NCI-H2107 (cell line): ENCODE measurements at places on chromosomes 1 and 21.

GRCh38 chr1:86914998-86915736 lies 732 bp downstream of the HS2ST1 start:
- DNase-seq: no peak

- no peak for DNase-seq
Measured at GRCh38 chr1:41613689-41614574, 129.4 kb upstream of the EDN2 start.

- no peak for DNase-seq
Measured at GRCh38 chr1:920010-920409, 3.7 kb upstream of the SAMD11 start.

GRCh38 chr1:34977210-34977471 lies 8.0 kb downstream of the TMEM35B start:
- no peak for DNase-seq
